ENCODE measurements at places on chromosomes 2 and 18. TPM values are rescaled to one million over a fixed set of nuclear protein-coding genes. Genes with fewer than 3 reads are reported as not detected.

Gene L3MBTL4
- polyA plus RNA-seq: 9.3 TPM

Gene REG3G
- not detected for polyA plus RNA-seq

Gene RNF152
- polyA plus RNA-seq: 1.1 TPM

Gene RBKS
- 6.9 TPM for polyA plus RNA-seq

Gene CRYGC
- not detected for polyA plus RNA-seq

Gene CCDC141
- polyA plus RNA-seq: 134 TPM

Gene DNAH6
- polyA plus RNA-seq: 0.45 TPM

Gene ZDBF2
- 10.3 TPM for polyA plus RNA-seq

Gene DOK6
- polyA plus RNA-seq: 25.2 TPM

Gene CAB39
- 36.7 TPM for polyA plus RNA-seq

Gene PID1
- 1.0 TPM for polyA plus RNA-seq

Gene ANKRD62
- polyA plus RNA-seq: not detected

Gene HK2
- polyA plus RNA-seq: 77.3 TPM

Gene SPATA3
- polyA plus RNA-seq: not detected

Gene MROH2A
- polyA plus RNA-seq: 0.69 TPM

Gene RAPH1
- polyA plus RNA-seq: 3.1 TPM

Gene INPP5D
- 4.5 TPM for polyA plus RNA-seq

Gene HRH4
- polyA plus RNA-seq: not detected

Gene FAM124B
- not detected for polyA plus RNA-seq

Gene TXNL4A
- 318 TPM for polyA plus RNA-seq

Gene ITGA4
- polyA plus RNA-seq: 0.44 TPM

Gene OXER1
- polyA plus RNA-seq: 0.12 TPM

Gene NGEF
- 2.0 TPM for polyA plus RNA-seq

Gene GNLY
- polyA plus RNA-seq: not detected

Gene NRP2
- polyA plus RNA-seq: 35.2 TPM

Gene IL36A
- polyA plus RNA-seq: not detected

Gene B3GNT2
- polyA plus RNA-seq: 14.7 TPM

Gene CDKL4
- polyA plus RNA-seq: not detected

Gene INHA
- 39.1 TPM for polyA plus RNA-seq

Gene EFR3B
- 9.0 TPM for polyA plus RNA-seq

Gene SEMA4C
- 31.1 TPM for polyA plus RNA-seq

Gene RAX
- 0.12 TPM for polyA plus RNA-seq

Gene ARHGAP25
- polyA plus RNA-seq: 7.8 TPM

Gene ANAPC1
- 13.6 TPM for polyA plus RNA-seq

Gene SKA1
- polyA plus RNA-seq: 18.3 TPM

Gene GPR45
- not detected for polyA plus RNA-seq

All from cardiac muscle cell (in vitro differentiated cells and primary cell).